ENCODE measurements at places on chromosomes 12 and 14.

DNA sequence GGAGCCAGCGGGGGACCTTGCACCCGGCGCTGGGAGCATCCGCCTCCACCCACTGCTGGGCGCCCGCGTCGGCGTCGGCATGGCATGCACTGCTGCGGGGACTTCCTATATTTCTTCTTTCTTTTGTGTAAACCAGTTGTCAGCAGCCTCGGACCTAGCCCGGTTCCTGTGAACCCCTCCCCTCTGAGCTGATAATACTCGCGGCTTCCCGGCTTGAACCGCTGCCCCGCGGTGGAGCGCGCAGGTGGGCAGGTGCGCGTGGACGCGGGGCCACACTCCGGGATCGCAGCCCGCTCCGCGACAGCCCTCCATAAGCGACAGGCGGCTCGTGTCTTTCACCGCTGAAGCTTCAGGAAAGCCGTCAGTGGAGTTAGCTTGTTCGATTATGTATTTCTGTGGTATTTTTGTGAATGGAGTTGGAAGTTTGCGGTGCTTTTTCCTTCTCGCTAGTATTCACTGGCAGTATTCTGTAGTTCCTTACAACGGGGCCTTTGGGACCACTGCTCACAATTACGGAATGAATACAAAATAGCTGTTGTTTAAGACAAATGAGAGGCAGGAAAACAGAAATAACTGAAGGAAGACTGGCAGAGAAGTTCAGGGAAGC is 870 bp downstream of the BMAL2 start:
- peak; percentile 30 for DNase-seq

GRCh38 chr12:106249411-106250135 is 1.8 kb upstream of the CKAP4 start:
- no peak for DNase-seq

GRCh38 chr14:56844406-56845002 is 34.2 kb upstream of the OTX2 start:
- no peak for DNase-seq

GRCh38 chr12:41248391-41248790 is 60.3 kb downstream of the PDZRN4 start:
- DNase-seq, result no peak

GRCh38 chr12:76041406-76041805 is 9.8 kb upstream of the PHLDA1 start:
- DNase-seq, result no peak

- DNase-seq, result no peak
These were observed 115.4 kb downstream of the EXOC5 start for GRCh38 chr14:57153286-57153685.

DNA sequence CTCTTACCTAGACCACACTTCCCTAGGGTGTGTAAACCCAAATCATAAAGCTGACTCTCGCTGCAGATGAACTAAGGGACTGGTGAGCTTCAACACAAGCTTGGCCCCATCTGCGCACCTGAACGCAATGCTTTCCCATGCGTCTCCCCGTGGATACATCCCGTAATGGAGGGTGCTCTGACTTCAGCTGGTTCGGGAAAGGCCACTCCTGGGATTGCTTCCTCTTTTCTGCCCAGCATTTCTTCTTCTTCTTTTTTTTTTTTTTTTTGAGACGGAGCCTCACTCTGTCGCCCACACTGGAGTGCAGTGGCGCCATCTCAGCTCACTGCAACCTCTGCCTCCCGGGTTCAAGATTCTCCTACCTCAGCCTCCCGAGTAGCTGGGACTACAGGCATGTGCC is 27.7 kb upstream of the ETFBKMT start:
- no peak for DNase-seq

- no peak for DNase-seq
These were observed 80.8 kb upstream of the BCL11B start for GRCh38 chr14:99352688-99353280.

DNA sequence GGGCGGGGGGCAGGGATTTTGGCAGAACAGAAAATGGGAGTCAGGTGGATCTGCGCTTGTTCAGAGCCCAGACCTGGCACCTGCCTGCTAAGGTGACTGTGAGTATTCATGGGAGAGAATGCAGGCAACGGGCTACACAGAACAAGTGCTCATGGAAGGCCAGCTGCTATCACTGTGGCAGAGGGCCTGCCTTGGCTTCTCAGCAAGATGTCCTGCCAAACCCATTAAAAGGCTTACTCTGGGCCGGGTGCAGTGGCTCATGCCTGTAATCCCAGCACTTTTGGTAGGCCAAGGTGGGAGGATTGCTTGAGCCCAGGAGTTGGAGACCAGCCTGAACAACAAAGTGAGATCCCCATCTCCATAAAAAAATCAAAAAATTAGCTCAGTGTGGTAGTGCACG is 21.0 kb downstream of the DIO3 start:
- no peak for DNase-seq

DNA sequence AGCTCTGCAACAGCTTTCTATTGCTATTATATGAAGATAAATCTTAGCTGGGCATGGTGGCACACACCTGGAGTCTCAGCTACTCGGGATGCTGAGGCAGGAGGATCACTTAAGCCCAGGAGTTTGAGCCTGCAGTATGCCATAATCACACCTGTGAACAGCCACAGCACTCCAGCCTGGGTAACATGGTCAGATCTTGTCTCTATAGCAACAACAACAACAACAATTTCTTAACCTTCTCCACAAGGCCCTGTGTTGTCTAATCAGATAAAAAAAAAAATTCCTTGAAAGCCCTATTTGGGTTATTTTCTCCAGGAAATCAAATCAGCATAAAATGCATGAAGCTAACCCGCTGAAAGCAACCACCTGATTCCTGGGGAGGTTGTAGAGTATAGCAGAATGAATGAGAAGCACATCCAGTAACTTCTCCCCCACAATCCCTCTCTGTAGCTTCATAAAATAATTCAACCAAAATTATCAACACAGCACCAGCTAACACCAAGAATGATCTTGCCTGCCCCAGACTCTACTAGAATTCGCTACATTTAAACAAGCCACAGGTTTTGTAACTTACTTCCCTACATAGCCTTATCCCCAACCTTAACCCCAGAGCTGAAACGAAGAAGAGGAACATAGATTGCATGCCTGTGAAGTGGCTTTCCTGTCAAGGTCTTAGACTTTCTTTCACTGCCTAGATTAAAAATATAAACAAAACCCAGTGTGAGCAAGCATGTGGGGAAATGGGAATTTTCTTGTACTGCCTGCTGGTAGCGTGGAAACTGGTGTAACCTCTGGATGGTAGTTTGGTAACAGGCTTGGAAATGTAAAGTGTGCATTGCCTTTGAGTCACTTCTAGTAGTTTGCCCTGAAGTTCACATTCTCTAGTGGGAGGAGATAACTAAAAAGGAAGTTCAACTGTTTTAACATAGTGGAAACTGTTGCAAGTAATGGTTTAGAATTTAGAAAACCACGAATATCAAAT is 6.0 kb upstream of the STK38L start:
- no peak for DNase-seq

GRCh38 chr12:82996168-82996812 is 309.6 kb downstream of the TMTC2 start:
- DNase-seq, result no peak

GRCh38 chr12:5554711-5555110 is 122.8 kb downstream of the NTF3 start:
- DNase-seq, result no peak

DNA sequence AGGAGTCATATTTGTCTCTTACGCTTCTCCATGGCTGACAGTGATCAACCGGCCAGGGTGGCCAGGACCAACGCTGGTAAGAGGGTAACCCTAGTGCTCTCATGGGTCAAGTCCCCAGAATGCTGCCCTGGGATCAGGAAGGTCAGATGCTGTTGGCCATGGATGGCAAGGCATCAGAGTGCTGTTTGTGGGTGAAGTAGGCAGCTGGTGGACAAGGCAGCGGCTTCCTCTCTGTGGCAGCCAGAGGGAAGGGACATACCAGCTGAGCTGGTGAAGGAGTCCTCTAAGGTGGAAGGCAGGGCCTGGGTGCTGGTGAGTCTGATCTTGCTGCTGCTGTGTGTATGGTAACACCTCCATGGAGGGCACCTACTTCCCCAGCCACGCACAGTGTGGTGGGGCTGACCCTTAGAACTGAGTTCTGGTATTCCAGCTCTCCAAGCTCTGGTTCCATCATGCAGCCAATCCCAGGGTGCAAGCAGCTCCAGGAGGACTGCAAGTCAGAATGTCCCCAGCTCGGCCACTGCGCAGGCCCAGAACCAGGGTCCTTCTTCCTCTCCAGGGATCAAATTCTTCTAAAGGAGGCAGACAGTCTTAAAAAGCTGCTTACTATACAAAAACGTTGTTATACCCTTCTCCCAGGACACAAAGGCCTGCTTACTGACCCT is 13.4 kb upstream of the SMOC1 start:
- DNase-seq, result no peak

DNA sequence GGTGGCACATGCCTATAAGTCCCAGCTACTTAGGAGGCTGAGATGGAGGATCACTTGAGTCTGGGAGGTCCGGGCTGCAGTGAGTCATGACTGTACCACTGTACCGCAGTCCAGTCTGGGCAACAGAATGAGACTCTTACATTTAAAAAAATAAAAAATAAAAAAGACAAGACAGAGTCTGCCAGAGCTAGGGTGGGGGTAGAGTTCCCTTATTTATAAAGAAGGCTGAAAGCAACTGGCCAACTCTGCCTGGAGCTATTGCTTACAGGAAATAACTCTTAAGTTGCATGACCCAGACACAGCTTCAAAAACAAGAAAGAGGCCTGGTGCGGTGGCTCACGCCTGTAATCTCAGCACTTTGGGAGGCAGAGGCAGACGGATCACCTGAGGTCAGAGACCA is 31.5 kb downstream of the NUMB start:
- DNase-seq, result no peak

DNA sequence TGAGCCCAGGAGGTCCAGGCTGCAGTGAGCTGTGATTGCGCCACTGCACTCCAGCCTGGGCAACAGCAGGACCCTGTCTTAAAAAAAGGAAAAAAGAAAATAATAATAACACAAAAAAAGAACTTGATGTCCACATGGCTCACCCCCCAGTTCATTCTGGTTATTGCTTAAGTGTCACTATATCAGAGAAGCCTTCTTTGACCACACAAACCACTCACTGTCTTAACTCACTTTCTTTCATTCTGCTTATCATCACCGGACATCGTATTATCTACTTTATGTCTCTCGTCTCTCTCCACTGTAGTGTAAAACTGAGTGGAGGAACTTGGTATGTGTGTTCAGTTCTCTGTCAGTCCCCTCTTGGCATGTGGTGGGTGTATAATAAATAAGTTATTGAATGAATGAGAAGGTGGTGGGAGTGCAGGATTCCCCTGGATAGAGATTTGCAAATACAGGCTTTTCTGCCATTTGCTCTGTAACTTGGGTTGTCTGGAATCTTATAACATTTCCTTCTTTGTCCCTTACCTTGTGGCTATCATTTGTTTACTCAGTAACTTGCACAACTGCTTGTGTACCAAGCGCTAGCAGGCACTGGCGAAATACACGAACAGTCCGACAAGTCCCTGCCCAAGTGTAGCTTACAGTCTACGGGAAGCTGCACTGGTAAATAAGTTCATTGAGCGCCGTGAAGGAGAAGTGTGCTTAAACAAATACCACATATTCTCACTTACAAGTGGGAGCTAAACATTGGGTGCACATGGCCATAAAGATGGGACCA is 86.6 kb upstream of the TRAF3 start:
- DNase-seq, result no peak

DNA sequence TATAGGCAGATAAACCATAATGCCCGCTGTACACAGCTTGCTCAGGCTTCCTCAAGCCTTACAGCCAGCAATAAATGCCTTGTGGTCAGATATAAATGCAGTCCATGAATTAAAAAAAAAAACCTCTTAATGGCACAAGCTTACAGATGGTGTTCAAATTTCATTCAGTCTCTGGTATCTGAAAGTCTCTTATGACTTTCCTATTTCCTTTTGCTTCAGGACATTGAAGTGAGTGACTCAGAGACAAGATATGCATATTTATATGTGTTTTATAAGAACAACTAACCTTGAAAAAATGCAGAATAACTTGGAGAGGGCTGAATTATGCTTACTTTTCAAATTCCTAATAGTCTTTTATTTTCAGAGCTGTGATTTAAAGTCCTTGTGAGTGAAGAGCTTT is 426.9 kb upstream of the MIS18BP1 start:
- DNase-seq, result no peak

DNA sequence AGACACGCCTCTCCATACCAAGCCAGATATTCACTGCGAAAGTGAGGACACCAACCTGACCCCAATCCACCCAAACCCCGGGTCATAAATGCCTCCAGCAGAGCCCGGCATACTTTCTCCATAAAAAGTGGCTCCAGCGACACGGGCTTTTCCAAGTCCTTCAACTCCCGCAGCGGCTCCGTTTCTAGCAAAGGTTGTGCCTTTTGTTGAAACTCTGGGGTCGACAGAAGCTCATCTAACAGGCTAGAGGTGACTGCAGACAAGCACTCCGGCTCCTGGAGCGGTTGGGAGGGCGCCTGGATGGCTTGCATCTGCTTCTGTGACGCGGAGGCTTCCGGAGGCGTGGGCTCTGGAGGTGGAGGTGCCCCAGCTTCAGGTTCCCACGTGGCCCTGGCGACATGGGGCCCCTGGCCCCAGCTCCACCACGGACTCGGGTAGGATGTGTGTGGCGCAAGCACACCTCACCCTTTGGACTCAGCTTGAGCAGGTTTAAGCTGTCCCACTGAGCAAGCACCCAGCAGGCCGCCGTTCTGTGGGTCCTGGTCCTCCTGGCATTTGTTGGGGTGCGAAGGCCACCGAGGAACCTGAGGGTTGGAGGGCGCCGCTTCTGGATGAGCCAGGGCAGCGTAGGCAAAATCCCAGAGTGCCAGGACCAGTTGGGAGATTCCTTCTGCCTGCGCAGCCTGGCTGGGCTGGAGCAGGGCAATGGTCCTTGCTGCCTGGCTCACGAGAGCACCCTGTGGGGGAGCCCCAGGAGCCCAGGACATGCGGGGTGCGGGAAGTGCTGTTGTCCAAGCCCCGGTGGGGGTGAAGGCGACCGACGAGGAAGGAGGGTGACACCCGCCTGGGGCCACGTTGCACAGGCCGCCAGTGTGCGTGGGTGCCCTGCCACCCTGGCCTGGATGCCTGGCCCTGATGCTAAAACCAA is 186.3 kb downstream of the ALG10 start:
- DNase-seq, result no peak

DNA sequence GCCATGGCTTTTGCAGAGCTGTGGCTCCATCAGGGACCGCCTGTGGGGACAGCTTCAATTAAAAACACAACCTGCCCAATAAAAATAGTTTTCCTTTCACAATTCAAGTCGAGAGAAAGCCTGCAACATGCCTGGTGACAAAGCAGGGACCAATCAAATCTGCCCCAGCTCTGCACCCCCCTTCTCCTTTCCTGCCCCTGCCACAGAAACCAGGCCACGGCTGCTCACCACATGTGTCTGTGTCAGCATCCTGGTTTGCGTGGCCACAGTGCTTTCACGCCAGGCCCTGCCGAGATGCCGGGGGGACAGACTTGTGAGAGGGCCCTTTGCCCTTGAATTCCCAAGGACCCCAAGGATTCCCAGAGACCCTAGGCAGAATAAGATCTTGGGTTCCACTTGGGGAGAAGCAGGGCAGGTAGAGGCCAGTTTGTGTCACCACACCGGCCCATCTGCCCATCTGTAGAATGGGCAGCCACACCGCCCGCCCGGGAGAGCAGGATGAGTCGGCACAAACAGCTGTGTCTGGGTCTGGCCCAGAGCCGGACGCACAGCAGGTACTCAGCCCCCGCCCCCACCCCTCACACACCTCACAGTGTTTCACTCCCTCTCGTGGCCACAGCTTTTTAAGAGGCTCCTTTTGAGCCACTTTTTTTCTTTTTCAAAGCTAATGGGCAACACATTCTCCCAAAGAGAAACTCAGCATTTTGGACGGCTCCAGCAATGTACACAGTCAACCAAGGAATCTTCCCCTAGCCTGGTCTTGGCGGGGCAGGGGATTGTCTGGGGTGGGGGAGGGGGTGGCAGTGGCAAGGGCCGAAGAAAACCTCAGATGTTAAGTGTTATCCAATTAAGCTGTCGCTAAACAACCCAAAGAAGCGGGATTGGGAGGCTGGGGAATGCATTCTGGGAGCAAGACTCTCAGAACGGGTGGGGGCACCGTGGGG is 41.5 kb downstream of the BCL11B start:
- DNase-seq, result peak; percentile 52
